GM12878 (cell line): ENCODE measurements at places on chromosomes 16 and 17. TPM values are rescaled to one million over a fixed set of nuclear protein-coding genes. Genes with fewer than 3 reads are reported as not detected.

Gene KRTAP9-2
- not detected in 2 replicates for total RNA-seq

Gene AIPL1
- total RNA-seq = not detected in 2 replicates

Gene MYO15A
- 0.13 and 0.56 TPM in 2 replicates for total RNA-seq

Gene SEPTIN12
- total RNA-seq = not detected in 2 replicates

Gene SMIM36
- not detected in 2 replicates for total RNA-seq

Gene KRTAP4-3
- total RNA-seq = not detected in 2 replicates

Gene NACA2
- not detected in 2 replicates for total RNA-seq
